BJ (cell line): ENCODE measurements at places on chromosomes 1 and 21.

- no peak for DNase-seq
Measured at GRCh38 chr1:9615316-9616063, 26.8 kb downstream of the TMEM201 start.

DNA sequence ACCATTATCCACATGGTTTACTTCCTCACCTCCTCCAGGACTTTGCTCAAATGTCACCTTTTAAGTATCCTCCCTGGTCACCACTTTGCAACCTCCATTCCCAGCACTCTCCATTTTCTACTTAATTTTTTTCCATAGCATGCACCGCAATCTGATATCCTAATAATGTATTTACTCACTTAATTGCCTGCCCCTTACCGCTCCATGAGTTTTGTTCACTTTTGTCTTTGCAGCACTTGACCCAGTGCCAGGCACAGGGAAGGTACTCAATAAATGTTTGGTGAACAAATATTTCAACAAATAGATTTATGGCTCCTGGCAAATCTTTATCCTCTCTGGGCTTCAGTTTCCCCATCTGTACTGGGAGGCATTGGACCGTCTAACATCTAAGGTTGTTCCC, 53.6 kb downstream of the UBE2T start:
- DNase-seq, result no peak

DNA sequence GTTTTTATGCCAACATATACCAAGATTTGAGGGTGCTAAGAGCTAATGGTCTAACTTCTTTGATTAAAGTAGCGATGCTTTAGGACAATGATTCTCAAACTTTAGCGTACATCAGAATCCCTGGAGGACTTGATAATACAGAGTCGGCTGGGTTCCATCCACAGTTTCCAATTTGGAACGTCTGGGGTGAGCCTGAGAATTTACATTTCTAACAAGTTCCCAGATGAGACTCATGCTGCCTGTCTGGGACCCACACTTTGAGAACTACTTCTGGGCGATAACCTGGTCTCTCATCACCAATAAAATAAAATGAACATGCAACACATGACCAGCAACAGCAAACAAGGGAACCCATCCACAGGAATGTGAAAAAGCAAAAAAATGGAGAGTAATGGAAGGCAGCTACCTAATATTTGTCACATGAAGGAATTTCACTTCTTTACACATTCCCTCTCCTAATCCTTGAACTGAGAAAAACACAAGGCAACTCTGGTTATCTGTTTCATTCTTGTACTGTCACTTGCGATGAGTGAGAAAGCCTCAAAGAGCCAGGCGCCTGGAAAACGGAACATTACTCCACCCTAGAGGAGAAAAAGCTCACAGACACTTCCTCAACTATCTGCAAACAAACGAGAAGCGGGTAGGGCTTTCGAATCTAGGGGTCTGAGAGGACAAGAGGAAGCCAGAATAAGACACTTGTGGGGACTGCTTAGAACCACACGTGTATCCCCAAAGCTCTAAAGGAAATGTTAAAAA, 14.0 kb downstream of the HSF2BP start:
- DNase-seq, result no peak

DNA sequence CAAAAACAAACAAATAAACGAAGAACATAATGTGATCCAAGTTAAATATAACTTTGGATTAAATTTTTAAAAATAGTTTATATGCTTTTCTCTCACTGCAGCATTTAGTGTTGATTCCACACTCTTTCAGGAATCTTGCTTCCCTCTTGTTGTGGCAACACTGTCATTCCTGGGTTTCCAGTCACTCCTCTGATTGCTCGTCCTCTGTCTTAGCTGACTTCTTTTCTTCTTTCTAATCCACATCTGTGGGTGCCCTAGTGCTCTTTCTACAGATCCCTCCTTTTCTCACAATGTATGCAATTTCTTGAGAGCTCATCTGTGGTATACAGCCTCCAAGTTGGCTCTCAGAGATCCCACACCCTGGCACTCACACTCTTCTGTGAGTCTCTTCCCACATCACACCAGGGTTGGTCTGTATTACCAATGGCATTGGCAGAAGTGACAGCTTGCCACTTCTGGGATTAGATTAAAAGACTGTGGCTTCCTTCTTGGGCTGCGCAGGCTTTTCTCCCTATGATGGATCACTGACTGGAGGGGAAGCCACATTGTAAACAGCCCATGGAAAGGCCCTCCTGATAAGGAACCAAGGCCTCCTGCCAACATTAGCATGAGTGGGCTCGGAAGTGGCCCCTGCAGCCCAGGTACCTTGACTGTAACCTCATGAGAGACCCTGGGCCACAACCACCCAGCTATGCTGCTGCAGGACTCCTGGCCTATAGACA, 11.5 kb upstream of the MYOC start:
- DNase-seq, result no peak

DNA sequence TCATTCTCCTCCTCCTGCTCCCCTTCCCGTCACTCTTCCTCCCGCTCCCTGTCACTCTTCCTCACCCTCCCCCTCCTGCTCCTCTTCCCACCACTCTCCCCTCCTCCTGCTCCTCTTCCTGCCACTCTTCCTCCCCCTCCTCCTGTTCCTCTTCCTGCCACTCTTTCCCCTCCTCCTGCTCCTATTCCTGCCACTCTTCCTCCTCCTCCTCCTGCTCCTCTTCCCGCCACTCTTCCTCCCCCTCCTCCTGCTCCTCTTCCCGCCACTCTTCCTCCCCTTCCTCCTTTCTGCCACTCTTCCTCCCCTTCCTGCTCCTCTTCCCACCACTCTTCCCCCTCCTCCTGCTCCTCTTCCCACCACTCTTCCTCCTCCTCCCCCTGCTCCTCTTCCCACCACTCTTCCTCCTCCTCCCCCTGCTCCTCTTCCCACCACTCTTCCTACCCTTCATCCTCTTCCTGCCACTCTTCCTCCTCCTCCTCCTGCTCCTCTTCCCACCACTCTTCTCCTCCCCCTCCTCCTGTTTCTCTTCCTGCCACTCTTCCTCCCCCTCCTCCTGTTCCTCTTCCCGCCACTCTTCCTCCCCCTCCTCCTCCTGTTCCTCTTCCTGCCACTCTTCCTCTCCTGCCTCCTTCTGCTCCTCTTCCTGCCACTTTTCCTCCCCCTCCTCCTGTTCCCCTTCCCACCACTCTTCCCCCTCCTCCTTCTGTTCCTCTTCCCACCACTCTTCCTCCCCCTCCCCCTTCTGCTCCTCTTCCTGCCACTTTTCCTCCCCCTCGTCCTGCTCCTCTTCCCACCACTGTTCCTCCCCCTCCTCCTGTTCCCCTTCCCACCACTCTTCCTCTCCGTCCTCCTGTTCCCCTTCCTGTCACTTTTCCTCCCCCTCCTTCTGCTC, 28.7 kb upstream of the ARTN start:
- DNase-seq, result no peak

- no peak for DNase-seq
Measured at GRCh38 chr1:156804572-156805243, 11.9 kb downstream of the SH2D2A start.

DNA sequence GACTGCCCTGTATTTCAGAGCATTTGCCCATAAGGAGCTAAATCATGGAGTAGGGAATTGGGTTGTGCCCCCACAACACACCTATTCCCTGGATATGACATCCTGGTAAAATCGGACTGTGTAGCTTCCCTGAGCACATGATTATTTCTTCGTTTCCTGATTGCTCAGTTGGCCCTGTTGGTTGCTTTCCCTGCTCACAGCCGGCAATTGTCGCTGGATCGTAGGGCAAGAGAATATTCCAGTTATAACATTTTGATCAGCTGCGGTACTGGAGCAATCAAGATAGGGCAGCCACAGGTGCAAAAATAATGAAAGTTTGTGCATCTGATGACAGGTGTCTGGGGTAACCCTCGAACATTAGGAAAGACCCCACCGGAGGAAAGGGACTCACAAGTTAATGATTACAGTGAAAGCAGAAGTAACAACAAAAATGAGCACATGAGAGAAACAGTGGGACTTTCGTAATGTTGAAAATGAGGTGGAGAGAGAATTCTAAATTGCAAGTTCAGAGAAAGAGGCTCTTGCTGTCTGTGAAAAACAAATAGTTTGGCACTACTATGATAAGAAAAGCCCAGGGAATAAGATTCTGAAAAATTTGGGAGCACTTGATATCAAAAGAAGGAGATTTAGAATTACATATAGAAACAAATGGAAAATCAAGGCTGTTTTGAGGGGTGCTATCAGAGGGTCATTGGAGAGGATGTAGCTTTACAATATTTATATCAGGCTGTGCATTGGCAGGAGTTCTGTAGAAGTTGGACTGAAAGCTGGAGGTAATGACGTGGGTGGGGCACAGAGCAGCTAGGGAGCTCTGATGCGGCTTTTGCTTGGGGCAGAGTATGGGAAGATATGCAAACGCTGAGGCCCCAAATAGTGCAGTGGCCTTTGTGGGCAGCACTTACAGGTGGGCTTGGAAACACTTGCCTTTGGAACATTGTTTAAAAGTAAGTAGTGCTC, at the start of gene MAB21L3:
Gene MAB21L3 (plus strand): TSS at position 833 of the 957 bp plus-strand sequence. CDS start 1,217 bp downstream, outside the sequence.
- DNase-seq, result no peak

DNA sequence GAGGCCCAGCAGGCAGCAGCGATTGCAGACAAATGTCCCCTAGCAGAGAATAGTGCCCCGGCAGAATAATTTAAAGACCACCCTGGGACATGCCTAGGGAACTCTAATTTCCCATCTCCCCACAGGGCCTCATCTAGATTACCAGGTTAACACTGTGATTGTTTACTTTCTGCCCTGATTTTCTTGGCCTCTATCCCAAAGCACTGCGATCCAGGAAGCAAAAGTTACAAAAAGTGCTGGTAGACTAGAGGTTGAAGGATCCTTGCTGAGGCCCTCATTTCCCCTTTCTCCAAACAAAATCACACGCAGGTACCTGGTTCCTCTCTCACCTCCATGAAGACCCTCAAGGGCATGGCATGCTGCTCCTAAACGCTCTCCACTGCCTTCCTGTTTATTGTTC, 229.7 kb downstream of the C1orf94 start:
- DNase-seq, result no peak
